ENCODE measurements at places on chromosomes 3 and 15.

GRCh38 chr3:71341721-71342120 lies 241.8 kb downstream of the FOXP1 start:
- DNase-seq = peak; percentile 8

DNA sequence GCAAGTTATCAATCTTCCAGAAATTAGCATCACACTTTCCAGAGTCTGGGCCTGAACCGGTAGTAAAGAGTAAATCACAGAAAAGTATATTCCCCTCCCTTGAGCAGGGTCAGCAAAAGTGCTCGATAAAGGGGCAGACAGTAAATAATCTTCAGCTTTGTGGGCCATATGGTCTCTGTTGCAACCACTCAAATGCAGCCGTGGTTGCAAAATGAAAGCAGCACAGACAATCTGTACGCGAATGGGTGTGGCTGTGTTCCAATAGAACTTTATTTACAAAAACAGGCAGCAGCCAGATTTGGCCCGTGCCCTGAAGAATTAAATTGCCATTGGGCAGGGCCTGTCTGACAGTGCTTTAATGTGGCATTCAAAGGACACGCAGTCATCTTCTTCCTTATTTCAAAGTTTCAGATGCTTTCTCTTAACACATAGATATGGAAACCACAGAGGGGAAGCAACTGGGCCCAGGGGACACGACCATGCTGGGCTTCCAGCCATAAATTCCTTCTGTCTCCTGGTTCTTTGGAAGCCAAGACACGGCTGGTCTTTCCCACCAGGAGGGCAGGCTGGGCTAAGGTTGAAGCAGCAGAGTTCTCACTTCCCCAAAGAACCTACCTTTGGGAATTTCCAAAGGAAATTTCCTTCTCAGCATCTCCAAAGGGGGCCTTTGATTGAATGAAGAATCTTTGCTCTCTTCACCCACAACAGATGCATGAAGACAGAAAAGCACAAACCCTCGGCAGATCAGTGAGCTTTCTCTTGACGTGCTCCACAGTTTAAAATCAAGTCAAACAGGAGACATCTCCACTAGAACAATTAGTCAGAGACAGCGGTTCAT lies 489.8 kb upstream of the PROK2 start:
- no peak for DNase-seq

DNA sequence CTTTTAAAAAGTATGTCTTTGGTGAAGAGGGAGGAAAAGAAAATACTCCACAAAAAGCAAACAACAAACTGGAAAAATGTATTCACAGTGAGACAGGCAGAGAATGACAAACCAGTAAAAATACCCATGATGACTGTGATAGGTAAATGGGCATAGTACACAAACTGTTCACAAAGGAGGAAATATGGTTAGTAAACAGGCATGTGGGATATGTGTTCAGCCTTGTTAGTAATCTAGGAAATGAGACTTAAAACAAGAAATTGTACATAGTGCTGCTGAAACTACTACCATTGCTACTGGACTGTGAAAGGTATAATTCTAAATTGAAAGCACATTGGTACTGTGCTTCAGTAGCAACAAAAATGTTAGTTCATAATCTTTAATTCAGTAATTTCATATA lies 50.1 kb downstream of the UBE2E2 start:
- DNase-seq = no peak

DNA sequence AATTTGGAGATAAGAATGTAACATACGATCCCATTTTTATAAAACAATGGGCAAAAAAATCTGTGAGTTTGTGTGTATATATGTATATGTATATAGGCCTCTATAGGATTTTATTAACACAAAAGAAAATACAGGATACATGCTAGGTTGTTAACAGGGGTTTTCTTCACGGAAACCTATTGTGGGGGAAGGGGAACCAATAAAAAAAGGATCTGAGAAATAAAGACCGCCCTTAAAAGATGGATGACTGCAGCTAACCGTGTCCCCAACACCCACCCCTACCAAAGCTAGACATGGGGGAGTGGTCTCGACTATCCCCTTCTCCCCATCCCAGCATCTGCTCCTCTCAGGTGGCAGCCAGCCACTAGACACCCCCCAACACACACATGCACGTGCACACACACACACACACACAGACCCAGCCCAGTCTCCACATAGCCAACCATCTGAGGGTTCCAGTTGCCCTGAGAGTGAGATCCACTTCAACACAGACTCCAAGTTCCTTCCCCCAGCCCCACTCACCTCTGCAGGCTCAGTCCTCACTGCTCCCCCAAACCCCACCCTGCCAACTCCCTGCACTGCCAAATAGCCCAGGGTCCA lies 132.9 kb downstream of the TPRA1 start:
- no peak for DNase-seq

- no peak for DNase-seq
Measured at GRCh38 chr3:45414823-45415222, 26.4 kb downstream of the LARS2 start.

- DNase-seq = no peak
Measured at GRCh38 chr3:114361391-114361790, 67.6 kb downstream of the TIGIT start.

DNA sequence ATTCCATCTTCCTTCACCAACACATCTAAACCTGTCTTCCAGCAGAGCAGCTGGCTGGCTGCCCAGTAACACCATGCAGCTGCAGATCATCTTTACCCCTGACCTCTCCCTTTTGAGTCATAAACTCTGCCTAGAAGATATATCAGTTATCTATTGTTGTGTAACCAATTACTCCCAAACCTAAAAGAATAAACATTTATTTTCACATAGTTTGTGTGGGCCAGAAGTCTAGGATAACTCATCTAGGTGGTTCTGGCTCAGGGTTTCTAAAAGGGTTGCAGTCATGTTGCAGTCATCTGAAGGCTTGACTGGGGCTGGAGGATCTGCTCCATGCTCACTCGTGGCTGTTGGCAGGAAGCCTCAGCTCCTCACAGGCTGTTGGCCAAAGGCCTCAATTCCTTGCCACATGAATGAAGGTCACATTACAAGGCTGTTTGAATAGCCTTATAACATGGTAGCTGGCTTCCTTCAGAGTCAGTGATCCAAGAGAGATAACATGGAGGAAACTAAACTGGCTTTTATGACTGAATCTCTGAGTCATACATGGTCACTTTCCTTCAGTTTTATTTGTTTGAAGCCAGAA lies 92.8 kb downstream of the GOLIM4 start:
- DNase-seq = peak; percentile 62

DNA sequence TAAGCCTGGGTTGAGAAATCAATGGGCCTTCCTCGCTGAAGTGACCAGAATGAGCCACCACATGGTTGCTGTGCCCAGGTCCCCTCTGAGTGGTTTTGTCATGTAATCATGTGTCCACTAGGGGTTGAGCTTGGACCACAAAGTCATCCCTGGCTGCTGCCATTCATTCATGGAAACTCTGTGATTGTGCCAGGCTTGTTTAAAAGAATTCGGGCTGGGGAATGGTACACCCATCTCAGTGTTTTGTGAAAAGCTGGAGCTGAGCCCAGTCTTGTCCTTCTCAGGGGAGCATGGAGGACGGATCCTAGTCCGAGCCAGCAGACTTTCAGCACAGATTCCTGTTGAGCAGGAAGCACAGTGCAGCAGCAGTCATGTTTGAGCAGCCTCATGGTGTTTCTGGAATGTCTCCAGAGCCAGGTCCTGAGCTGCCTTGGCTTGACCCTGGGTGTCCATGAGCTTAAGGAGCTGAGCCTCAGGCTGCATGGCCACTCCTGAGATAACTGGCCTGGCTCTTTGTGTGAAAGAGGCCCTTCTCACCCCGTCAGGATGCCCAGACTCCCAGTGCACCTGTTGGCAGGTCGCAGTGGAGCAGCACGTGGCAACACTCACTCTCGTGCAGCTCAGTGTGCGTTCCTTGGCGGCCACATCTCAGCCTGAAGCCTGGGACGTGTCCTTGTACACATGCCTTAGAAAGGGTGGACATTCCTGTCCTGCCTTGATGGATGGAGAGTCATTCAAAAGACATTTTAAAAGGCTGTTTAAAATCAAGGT lies 260.3 kb upstream of the TPM1 start:
- DNase-seq = peak; percentile 74

GRCh38 chr3:125594581-125595011 lies 701 bp downstream of the OSBPL11 start:
- DNase-seq = no peak

GRCh38 chr15:23797747-23798446 lies 110.8 kb upstream of the NDN start:
- no peak for DNase-seq

DNA sequence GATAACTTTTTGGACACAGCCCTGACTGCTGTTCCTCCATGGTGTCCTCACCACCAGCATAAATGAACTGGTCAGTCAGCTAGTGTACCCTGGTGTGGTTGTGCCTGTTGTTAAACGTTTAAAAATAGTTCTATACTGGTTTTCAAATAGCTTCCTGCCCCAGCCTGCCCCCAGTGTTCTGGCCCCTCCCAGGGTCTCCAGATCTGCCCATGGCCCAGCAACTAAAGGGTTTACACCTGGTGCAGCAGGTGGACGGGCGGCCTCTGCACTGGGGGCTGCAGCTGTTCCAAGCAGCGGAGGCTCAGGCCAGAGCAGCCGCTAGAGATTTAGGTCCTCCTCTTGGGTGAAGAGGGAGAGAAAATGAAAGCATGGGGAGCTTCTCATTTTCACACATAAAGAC lies 6.1 kb upstream of the NR2E3 start:
- DNase-seq = no peak

DNA sequence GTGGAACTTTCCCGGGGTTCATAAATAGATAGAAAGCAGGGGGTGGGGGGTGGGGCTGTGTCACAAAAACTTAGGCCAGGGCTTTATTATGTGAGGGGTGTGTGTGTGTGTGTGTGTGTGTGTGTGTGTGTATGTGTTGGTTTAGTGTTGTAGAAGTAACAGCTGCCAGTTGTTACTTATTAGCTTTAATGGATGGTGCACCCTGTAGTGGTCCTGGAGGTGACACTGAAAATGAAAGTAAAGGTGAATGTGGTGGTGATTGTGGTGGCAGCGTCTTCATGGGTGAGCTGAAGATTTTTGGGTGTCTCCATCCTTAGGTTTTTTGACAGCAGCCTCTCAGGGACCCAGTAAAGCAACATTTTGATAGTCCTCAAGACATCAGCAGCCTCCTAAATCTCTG lies 449.9 kb downstream of the PDCD6IP start:
- DNase-seq = no peak

GRCh38 chr3:63808633-63809032 lies 10.5 kb upstream of the C3orf49 start:
- DNase-seq = peak; percentile 7

- DNase-seq = no peak
Measured at GRCh38 chr3:52451237-52452083, 2.4 kb downstream of the TNNC1 start.

- peak; percentile 20 for DNase-seq
Measured at GRCh38 chr3:78978037-78978436, 789.8 kb downstream of the ROBO1 start.

GRCh38 chr15:99592145-99592791 lies 26.5 kb downstream of the MEF2A start:
- no peak for DNase-seq

DNA sequence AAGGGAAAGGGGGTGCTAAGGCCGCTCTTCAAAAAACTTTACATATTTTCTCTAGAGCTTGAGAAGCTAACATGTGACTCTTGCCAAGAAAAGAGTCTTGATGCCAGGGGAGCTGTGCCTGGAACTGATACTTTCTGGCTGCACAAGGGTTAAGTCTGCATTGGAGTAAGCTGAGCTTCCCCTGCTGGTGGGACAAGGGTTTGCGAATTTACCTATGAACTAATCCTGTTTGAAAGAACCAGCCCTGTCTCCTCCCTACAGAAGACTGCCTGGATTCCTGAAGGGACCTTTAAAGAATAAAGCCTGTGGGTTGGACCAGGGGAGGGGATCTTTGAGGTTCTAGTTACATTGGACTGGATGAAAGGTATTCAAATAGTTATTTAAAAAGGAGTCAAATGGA lies 58.3 kb upstream of the EPHA3 start:
- DNase-seq = no peak

- DNase-seq = no peak
Measured at GRCh38 chr3:144463911-144464310, 492.3 kb downstream of the DIPK2A start.

- DNase-seq = no peak
Measured at GRCh38 chr3:53478921-53479664, 15.3 kb upstream of the CACNA1D start.

DNA sequence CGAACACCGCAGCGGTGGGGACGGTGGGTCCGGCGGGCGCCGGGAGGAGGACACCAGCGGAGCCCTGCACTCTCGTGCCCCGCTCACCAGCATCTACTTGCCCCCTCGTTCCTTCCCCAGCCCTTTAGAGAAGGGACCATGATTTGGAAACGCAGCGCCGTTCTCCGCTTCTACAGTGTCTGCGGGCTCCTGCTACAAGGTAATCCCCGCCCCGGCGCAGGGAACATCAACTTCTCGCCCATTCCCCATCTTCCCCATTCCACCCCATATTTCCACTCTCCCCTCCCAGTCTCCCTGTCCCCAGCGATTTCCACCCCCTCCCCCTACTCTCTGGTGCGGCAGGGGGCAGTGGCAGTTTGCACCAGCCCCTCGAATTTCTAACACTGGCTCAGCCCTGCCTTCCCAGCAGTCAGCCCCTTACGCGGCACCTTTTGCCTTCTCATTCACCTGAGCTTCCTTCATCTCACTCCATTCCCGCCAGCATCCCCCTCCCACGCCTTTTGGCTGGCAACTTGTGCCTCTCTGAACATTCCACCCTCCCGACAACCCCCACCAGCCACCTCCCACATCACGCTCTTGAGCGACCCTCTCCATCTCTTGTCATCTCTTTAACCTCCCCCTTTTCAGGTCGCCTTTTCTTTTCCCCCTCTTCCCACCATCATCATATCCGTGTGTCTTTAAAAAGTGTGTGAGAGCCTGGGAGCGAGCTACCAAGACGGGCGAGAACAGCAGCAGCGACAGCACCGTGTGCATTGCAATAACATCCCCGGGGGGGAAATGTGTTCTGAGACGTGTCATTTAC lies 882 bp downstream of the CADM2 start:
- no peak for DNase-seq

DNA sequence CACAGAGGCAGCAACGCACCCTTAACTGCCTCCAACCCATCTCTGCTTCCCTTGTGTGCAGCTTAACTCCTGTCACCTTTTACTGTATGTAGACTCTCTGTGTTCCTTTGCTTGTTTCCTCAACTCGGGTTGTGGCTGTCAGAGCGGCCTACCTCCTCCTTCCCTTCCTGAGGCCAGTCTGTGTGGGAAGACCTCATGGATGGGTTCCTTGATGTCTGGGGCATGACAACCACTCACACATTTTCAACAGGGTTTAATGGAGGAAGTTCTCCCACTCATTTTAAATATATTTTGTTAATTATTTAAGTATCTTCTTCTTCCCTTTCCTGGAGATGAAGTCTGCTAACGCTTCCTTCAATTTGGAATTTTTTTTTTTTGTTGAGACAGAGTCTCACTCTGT lies 1.8 kb upstream of the CSPG5 start:
- no peak for DNase-seq

- DNase-seq = no peak
Measured at GRCh38 chr3:143825513-143825912, 22.8 kb downstream of the SLC9A9 start.

DNA sequence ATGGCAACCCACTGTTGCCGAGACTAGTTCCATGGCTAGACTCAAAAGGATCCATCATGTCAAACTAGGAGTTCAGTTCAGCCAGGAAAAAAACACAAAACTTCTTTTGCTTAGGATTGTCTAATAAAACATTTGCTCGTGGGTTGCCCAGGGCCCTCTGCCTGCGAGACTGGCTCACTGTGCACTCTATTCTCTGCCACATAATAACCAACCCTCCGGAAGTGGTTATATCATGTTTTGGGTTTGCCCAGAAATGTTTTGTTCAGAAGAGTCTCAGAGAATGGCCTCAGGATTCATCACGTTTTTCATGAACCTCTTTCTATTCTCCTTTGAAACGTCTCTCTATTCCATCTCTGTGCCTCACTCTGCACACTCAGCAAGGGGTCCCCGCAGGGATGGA lies 216.1 kb downstream of the SV2B start:
- no peak for DNase-seq
